ENCODE measurements at places on chromosomes 5 and 9.

- no peak for DNase-seq
Measured at GRCh38 chr5:16934677-16935153, 1.4 kb downstream of the MYO10 start.

GRCh38 chr9:126860077-126860756 lies at the start of gene ZBTB34:
TSS of gene ZBTB34 (plus strand) at chr9:126860639. CDS start at chr9:126879400, 18,761 bp downstream.
- peak; percentile 62 for DNase-seq

DNA sequence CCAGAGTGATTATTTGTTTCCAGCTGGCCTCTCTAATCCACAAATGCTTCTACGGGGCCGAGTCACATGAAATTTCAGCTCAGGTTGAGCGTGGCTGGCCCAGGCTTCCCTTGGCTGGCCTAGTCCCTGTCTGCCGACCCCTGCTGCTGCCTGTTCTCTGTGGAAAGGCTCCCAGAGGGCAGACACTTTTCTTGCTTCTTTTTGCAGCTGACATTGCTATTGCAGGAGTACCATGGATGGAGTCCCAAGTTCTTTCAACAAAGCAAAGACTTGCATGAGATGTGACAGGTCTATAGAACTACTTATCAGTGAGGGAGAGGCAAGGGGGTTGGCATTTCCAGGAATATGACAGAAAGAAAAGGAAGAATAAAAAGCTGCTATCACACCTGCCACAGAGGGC lies 287.4 kb upstream of the ARRDC3 start:
- no peak for DNase-seq

- DNase-seq: no peak
Measured at GRCh38 chr9:81894891-81895290, 33.3 kb upstream of the SPATA31D4 start.

DNA sequence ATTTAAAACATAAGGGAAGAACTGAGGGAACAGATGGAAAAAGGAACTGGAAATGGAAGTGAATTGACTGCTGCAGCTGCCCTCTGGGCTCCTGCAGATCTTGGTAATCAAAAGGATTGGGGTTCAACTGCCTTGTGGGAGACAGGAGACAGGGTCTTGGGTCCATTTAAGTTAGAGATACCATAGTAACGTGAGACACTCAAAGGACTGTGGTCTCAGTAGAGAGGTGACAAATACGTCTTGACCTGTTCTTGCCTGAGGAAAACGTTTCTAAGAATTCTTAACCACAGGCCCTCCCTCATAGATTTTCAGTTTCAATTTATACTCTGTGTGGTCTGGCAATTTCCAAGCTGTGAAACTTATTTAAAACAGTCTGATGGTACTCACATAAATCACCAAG lies 100.8 kb upstream of the DHFR start:
- no peak for DNase-seq
